NCI-H524 treated with DMSO at 0.1 percent for 48 hours (cell line): ENCODE measurements at places on chromosomes 1 and 21.

- DNase-seq: no peak
Observed at GRCh38 chr1:12472156-12472797, 145.7 kb downstream of the DHRS3 start.

- DNase-seq: peak; percentile 25
Observed at GRCh38 chr1:209095627-209096595, 487.6 kb upstream of the CAMK1G start.

- DNase-seq: no peak
Observed at GRCh38 chr1:179818743-179819173, 58.8 kb downstream of the TOR1AIP2 start.

DNA sequence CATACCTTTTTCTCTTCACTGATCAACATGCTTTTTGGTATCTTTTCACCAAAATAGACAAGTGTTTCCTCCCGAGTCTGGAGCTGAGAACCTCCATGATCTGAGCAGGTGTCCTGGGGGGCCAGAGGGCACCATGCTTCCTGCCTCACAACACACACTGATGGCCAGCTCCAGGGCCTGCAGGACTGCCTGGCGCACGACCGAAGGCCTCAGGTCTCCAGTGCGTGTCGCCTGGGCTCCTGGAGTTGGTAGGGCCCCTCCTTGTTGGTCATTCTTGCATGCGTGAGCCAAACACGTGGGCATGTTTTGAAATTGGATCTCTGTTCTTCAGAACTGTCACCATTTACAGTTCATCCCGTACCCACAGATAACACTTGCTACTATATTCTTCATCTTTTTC is 64.4 kb downstream of the SLC37A1 start:
- DNase-seq: no peak

DNA sequence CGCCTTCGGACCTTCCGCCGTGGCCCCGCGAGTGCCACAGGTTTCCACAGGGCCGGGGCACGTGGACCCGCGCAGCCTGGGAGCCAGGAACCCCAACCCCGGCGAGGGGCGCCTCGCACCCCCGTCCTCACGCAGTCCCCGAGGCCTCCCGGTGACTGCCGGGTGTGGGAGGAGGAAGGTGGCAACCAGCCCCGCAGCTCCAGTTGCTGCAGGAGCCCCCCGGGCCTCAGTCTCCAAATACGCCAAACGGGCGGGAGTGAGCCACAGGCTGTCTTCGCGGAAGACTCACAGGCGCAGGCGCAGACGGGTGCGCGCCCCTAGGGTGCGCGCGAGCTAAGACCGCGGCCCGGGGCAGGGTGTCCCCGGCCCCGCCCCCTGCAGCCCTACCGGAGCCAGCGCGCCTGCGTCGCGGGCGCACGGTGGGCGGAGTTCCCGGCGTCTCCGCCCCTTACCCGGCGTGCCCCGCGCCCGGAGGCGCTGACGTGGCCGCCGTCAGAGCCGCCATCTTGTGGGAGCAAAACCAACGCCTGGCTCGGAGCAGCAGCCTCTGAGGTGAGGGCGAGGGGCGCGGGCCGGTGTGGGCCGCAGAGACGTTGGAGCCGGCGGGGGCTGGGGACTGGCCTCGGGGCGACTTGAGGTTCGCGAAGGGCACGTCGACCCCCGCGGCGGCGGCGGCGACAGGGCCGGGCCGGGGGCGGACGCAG is at the start of gene ARF1:
TSS of gene ARF1 (plus strand) at position 495 of the 704 bp plus-strand sequence. CDS start 14,407 bp downstream, outside the sequence.
- DNase-seq: peak; percentile 4

GRCh38 chr1:207910591-207911354 is at the start of gene CD34:
Gene CD34, minus strand, starts transcription at chr1:207911125. Its CDS starts 45 bp downstream, at chr1:207911080.
- DNase-seq: no peak
